Fibroblast of skin of right biceps (primary cell): ENCODE measurements at places on chromosomes 6 and 20.
A peak's percentile ranks its signal among the peaks of the same experiment; 100 is the strongest.

DNA sequence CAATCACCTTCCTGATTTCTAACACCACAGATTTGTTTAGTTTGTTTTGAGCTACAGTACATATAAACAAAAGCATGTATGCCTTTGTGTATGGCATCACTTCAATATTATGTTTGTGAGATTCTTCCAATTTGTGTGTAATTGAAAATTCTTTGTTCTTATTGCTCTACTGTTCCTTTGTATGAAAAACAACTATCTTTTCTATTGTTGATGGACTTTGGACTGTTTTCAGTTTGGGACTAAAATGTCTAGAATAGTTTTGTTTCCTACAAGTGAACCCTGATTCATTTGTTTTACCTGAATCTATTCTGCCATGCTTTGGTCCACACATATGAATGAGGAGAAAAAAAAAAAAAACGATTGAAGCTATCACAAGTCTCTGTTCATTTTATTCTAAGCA, 21.2 kb upstream of the ZNF184 start:
- DNase-seq = no peak

DNA sequence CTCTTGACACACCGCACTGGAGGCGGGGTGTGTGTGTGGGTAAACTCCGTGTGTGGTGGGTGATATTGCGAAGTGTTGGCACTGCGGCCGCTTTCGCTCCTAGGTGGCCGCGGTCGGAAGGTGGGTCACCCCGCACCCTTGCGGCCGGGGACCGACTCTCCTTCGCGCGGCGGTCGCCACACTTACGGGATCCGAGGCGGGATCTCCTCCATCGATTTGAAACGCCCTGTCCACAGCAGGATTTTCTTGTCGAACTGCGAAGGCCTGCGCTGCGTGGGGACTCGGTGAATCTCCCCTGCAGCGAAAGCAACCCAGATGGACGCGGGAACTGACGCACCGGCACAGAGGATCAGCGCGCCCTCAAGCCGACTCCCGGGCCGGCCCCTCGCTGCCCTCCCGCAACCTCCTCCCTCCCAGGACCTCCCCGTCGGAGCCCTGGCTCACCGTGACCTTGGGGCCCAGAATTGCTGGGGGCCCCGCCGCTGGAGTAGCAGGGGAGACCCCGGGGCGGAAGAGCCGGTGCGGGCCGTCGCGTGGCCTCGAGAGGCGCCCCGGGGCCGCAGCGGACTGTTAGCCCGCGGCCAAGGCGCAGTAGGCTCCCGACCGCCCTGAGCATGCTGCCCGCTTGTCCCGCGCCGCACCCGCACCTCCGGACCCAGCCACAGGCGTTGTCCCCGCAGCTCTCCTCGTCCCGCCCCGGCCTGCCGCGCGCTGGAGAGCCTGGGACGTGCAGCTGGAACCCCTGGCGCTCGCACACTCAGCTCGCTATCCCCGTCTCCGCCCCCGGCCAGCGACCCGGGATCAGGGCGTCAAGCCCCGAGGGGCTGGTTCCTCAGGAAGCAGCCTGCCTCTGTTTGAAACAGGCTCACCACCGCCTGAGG, at the start of gene FAM162B:
Gene FAM162B, minus strand, starts transcription at position 759 of the 881 bp plus-strand sequence. Its CDS starts 143 bp downstream, at position 616.
- DNase-seq = peak; percentile 14

GRCh38 chr6:134295953-134296553, 21.9 kb downstream of the SGK1 start:
- peak; percentile 98 for DNase-seq

DNA sequence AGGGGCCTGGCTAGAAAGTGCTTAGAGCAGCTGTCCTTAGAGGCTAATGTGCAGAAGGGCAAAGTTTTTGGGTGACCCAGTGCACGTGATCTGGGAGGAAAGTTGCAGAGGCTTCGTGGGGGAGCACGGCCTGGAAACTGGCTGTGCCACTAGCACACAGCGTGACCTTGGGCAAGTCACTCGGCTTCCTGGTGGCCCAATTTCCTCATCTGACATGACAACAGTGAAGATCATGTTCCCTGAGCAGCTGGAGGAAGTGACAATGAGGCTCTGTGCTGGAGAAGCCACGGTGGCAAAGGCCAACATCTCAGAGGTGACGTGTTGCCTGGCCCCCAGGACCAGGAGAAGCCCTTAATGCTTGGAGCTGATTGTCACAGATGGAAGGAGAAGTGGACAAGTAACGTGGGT, 99.5 kb downstream of the FOXC1 start:
- DNase-seq = no peak

- peak; percentile 18 for DNase-seq
Measured at GRCh38 chr20:54668271-54669039, 193.1 kb downstream of the DOK5 start.

- DNase-seq = no peak
Measured at GRCh38 chr6:136503303-136504029, 46.8 kb downstream of the MAP7 start.

GRCh38 chr20:58630063-58630462, 21.0 kb upstream of the STX16 start:
- peak; percentile 77 for DNase-seq

GRCh38 chr20:36152261-36152660, 2.3 kb upstream of the EPB41L1 start:
- DNase-seq = no peak

DNA sequence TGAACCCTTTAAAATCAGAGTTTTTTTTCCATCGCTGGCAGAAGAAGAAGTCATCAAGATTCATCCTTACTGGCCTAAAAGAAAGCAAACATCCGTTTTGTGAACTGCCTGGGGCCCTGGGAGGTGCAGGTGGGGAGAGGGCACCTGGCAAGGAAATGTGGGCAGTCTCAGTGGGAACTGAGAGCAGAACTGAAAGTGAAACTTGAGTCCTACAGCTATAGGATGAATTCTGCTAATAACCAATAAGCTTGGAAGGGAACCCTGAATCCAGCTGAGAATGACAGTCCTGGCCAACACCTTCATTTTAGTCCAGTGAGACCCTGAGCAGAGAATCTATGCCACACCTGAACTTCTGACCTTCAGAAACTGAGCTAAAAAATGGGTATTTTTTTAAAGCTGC, 130.1 kb upstream of the ASCC3 start:
- no peak for DNase-seq

DNA sequence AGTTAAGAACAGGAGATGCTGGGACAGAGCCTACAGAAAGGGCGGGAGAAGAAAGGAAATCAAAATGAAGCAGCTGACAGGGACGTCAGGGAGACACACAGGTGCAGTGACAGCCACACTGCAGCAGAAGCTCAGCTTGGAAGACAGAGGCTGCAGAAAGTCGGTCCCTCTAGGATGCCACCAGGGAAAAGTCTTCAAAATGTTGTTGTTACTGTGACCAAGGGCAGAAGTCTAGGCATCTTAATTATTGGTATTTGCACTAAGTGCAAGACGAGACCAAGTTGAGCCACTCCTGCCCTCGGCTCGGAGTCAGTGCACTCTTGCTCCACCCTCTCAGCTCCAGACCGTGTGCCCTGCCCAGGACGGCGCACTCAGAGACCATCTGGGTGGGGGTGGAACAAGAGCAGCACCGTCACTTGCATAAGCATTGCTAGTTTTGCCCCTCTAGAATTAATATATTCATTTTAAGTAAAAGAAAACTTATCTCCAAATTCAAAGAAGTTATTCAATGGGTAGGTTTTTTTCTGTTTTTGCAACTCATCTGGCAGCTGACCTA, 2.6 kb downstream of the PRR18 start:
- no peak for DNase-seq

- no peak for DNase-seq
Measured at GRCh38 chr20:62321521-62321948, 18.7 kb downstream of the ADRM1 start.

GRCh38 chr20:56440346-56441007, 27.9 kb upstream of the RTF2 start:
- DNase-seq = peak; percentile 45
